ENCODE measurements at places on chromosomes 3 and 15. TPM values are rescaled to one million over a fixed set of nuclear protein-coding genes. Genes with fewer than 3 reads are reported as not detected.

GRCh38 chr3:45002720-45003119, 23.4 kb upstream of the CLEC3B start:
- no peak for DNase-seq

DNA sequence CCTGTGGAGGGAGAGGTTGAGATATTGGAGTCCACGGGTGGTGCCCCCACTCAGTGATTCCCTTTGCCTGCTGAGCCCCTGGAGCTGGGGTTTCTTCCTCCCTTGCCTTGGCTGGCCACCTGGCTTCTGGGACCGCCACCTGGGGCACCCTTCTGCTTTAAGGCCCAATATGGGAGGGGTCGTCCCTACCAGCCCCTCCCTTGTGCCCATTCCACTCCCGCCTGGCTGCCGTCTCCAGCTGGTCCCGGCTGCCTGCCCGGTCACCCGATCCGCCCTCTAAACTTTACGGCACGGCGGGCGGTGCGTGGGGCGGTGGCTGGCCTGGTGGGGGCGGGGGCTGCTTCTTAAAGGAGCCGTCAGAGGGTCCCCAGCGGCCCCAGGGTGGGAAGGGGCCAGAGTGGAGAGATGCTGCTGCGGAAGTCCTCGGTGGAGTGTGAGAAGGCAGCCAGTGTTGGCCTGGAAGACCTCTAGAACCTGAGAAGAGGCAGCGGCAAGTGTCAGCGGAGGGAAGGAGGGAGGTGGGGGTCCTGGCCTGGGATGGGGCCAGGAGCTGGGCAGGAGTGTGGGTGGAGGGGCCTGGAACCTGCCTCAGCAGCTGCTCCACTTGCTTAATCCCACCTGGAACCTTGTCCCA, 1.6 kb upstream of the SEMA3B start:
- peak; percentile 87 for DNase-seq

DNA sequence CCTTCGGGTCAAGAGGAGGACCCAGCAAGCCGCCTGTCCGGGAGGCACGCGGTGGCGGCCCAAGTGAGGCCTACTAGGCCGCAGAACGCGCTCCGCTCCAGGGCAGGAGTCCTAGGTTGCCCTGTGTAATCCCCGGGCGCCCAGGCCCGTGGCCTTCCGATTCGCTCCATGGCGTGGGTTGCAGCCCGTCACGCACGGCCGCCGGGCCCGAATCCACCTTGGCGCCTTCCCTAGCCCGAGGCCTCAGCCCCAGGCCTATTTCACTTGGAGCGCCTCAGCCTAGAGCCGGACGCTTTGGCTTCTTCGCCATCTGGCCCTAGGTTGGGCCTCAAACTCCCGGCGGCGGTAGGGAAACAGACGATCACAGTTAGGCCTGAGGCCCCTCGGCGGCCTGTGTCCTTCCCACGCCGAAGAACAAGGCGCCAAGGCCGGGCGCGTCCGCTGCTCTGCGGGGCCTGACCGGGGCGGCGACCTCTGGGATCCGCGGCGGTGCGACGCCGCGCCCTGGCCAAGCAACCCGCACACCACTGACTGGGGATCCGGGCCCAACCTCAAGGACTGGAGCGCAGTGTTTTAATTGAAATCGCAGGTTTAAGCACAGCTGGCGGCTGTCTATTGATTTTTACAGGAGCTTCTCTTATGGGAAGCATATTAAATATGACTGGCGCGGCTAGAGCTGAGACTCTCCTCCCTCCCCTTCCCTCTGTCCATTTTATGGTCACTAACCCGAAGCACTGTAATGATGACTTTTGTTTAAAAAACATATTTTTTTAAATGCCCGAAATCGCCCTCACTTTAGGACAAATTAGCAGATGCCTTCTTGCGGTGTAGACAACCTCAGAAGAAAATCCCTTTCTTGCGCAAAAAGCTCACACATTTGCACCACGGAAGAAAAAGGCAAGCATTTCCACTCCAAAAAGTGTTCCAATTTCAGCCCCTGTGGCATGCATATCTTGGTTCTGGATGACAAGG, 3.8 kb upstream of the FEZF2 start:
- DNase-seq = no peak

DCBLD2 gene
- total RNA-seq = 27.2 TPM

DNA sequence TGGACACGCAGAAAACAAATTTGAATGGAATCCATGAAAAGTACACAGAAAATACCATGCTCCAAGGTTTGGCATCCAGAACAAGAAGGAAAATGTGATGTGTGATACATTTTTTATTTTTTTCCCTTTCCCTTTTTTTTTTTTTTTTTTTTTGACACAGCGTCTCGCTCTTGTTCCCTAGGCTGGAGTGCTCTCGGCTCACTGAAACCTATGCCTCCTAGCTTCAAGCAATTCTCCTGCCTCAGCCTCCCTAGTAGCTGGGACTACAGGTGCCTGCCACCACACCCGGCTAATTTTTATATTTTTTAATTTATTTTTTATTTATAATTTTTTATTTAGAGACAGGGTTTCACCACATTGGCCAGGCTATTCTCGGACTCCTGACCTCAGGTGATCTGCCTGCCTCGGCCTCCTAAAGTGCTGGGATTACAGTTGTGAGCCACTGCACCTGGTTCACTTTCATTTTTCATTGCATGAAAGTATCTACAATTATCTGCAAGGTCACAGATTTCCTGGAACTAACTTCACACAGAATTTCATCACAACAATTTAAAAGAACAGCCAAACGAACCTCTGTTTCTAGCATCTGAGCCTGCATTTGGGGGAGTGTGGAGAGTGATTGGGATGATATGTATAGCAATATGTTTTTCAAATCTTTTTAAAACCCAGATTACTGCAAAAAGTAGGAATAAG, 8.3 kb downstream of the POU1F1 start:
- no peak for DNase-seq

DNA sequence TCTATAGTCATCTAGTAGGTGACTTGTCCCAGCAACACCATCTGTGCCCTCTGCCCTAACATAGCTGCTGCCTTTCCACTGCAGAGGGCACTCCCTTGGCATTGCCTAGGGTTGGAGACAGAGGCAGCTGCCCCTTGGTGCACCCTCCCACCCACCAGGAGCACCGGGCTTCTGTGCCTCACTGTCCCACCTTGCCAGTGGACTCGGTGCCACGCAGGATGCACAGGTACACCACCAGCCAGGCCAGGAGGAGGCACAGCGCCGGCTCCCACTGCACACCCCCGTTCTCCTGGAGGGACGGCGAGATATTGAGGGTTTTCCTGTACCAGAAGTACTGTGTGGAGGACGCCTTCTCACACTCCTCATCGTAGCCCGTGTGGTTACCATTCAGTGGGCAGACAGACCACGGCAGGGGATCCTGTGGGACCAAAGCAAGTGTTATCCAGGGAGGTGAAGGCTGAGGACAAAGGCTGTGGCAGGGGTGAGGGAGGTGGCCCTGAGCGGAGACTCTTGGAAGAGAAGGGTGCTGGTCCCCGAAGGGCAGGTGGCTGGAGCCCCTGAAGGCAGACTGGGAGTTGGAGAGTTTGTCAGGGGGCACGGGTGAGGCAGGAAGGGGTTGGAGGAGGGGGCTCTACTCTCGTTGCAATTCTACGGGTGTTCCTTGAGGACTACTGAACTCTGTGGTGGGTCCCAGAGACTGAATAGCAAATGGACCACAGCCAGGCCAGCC, 20.6 kb downstream of the SLC6A20 start:
- DNase-seq = no peak

GOLGA6L7 gene
- total RNA-seq = not detected

DNA sequence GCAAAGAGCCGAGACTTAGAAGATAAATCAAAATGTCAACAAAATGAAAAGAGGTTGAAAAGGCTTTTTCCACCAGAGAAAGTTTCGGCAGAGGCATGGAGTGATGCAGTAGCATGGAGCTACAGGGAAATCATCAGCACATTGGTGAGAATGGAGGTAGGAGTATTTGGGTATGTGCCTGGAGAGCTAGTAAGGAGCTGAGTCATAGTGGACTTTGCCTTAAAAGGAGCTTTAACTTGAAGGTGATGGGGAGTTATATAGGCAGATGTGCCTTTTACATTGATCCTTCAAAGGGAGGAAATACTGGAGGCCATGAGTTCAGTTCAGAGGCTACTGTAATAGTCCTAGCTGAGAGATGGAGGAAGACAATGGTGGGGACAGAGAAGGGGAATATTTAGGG, 44.3 kb downstream of the IL5RA start:
- no peak for DNase-seq

Measured in Right ventricle myocardium superior (tissue), 1 donor.